LoVo (cell line): ENCODE measurements at places on chromosomes 7 and 10.

DNA sequence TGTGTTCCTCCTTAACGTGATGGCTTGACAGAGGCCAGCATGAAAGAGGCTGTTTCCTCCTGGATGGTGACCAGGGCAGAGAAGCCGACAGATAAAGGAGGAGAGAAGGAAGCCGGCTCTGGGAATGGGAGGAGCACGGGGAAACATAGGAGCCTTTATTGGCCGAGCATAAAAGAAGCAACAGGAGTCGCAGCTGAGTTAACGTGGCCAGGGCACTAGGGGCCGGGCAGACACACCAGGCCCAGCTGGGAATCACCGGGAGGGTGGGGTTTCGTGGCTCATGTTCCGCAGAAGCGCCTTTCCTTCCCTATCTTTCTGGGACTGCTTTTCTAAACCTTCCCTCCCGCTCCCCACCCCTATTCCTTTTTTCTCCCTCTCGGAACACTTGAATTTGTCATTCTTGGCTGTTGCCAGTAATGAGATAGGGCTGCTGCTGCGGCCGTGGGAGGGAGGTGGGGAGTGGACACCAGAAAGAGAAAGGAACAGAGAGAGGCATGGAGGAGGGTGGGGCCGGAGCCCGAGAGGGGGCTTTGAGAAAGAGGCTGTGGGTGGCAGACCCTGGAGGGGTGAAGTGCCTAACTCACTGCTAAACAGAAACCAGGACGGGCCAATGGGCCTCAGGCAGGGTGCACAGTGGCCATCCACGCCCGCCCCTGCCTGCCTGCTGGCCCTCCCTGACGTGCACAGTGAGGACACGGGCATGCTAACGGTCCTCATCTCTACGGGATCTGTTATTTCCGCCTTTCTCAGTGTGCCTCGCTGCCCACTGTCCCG is 65.2 kb downstream of the COL13A1 start:
- no peak for DNase-seq

GRCh38 chr10:12559578-12560178 is 210.3 kb downstream of the CAMK1D start:
- no peak for DNase-seq

- peak; percentile 4 for DNase-seq
These were observed 93.8 kb downstream of the MAPK8 start for GRCh38 chr10:48400129-48400849.

- peak; percentile 75 for DNase-seq
These were observed 297.4 kb upstream of the NEBL start for GRCh38 chr10:21194510-21194993.

DNA sequence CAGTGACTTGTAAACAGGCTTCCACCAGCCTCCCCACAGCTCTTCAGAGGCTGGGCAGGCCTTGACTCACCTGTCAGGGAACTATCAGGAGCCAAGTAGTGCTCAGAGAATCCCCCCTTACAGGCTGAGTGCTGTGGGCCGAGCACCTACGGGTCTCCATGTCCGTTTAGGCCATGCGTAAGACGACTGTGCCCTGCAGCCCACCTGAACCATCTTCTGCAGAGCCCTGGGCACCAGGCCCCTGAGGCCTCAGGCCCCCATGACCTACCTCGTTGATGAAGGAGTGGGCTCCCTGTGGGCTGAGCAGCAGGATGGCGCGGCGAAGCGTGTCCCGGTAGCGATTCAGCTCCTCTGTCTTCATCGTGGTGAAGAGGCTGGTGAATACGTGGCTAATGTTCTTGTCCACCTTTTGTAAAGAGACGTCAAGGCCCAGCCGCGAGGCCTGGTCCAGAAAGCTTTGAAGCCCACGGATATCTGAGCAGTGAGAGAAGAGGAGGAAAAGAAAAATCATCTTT is 228.0 kb downstream of the GRID1 start:
- no peak for DNase-seq

DNA sequence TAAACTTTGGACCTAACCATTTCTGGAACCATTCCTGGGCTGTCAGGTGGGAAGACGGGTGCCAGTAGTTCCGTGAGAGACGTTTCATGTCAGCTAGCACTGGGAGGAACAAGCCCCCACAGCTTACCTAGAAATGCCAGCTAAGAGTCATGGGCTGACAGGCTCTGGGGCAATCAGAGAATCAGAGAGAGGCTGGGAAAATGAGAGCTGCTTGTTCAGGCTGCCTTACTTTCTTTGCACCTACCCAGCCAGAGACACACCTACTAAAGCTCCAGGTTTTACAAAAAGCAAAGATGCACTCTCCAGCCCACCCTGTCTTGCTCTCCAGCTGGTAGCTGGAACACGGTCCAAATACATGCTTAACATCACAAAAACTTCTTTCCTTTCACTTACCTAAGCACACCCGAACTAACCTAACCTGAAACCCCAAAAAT is 688 bp downstream of the PTN start:
- DNase-seq: no peak

- no peak for DNase-seq
These were observed 42.5 kb downstream of the MRC1 start for GRCh38 chr10:17851611-17852010.

DNA sequence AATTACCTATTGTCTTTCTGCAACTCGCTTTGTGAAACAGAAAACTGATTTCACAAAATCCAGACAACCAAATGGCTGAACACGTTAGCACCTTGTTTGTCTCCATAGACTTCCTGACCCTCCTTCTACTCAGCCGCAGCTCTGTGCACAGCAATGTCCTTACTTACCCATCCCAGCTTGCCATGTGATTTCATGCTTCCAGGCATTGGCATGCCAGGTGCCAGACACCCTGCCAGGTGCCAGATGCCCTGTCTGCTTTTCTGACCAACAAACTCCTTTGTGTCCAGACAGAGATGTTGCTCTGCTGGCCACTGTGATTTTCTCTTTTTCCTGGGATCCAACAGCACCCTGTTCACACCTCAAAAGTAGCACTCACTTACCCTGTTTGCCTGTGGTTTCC is 16.1 kb upstream of the FAM170B start:
- DNase-seq: no peak

DNA sequence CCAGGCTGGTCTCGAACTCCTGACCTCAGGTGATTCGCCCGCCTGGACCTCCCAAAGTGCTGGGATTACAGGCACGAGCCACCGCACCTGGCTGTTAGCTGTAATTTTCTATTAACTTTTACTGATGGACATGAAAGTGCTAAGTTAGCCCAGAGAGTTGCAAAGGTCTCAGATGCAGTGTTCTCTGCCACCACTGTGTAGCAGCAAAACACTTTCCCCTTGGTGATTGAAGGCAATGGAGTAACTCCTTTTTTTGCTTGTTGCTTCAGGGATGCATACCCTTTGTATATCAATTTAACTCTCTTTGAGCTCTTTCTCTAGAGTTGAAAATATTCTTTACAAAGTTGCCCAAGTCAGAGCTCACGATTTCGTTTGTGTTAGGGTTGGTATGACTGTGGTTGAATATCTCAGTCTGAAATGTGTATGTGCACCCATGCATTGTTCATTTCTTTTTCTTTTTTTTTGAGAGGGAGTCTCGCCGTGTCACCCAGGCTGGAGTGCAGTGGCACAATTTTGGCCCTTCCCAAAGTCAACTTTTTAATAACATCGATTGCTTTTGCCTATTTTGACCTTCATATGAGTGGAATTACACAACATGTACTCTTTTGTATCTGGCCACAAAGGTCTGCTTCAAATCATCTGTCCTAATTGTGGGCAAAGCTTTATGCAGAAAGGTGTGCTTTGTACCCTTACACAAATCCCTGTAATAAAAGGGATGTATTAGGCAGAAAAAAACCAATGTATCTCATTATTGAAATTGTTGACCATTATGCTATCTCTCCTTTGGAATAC is 52.6 kb downstream of the GTF2I start:
- no peak for DNase-seq

DNA sequence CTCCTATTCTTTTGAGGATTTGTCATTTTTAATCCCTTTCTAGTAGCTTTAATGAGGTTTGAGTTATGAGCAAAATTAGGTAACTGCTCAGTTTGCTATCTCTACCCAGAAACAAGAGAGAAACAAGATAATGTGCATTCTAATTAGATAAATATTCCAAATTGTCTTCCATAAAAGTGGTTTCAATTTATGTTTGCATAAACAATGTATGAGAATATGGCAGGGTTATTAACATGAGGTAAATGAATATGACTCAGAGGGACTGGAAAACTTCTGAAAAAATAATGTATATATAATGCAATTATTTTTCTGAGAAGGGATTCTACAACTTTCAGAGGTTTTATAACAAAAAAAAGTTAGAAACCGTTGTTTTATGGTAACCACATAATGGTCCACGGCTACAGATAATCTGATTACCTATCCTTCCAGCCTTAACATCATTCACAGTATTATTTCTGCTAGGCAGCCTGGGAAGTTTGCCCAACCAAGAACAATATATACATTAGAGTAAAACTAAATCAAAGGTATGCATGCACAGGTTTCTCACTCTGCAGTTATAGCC is 101.2 kb downstream of the CRPPA start:
- no peak for DNase-seq

DNA sequence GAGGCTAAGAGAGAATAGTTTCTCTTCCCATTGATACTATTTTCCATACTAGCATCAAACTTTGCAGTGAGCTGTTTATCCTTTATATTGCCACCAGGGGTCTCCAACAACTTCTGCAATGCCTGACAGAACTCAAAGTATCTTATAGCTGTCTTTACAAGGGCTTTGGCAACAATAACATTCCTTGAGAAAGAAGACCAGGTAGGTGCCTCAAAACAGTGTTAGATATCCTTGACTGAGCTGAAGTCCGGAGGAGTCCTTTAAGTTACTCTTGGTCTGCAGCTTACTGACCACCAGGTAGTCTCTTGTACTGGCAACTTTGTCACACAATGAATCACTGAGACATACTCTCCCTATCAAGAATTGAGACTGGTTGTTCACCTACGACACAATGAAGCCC is 30.0 kb upstream of the TES start:
- peak; percentile 81 for DNase-seq

GRCh38 chr7:130140551-130141160 is 64.5 kb downstream of the TMEM209 start:
- no peak for DNase-seq

GRCh38 chr7:42002654-42003053 is 234.4 kb downstream of the GLI3 start:
- DNase-seq: no peak

- DNase-seq: no peak
These were observed 7.4 kb upstream of the KAZALD1 start for GRCh38 chr10:101054351-101054750.

DNA sequence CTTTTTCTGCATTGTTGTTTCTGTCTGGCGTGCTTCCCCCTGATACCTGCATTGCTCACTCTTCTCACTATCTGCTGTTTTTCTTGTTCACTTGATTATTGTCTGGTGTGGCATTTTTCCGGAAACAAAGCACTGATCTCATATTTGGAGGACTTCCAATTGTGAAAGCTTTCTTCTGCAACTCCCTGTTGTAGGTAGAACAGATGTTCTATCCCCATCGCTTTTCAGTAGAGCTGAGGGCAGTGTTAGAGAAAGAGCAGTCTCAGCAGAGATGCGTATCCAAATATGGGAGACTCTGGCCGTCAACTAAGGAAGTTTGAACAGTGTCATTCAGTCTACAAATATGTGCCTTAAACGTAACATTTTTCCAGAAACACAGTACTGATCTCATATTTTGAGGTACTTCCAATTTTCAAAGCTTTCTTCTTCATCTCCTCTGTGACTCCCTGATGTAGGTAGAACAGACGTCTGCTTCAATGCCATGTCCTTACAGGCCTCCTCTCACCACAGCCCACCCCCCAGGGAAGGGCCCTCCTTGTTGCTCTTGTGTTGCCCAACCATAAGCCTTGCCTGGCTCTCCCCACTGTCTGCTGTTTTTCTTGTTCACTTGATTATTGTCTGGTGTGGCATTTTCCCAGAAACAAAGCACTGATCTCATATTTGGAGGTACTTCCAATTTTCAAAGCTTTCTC is 27.1 kb upstream of the GJD4 start:
- DNase-seq: no peak

DNA sequence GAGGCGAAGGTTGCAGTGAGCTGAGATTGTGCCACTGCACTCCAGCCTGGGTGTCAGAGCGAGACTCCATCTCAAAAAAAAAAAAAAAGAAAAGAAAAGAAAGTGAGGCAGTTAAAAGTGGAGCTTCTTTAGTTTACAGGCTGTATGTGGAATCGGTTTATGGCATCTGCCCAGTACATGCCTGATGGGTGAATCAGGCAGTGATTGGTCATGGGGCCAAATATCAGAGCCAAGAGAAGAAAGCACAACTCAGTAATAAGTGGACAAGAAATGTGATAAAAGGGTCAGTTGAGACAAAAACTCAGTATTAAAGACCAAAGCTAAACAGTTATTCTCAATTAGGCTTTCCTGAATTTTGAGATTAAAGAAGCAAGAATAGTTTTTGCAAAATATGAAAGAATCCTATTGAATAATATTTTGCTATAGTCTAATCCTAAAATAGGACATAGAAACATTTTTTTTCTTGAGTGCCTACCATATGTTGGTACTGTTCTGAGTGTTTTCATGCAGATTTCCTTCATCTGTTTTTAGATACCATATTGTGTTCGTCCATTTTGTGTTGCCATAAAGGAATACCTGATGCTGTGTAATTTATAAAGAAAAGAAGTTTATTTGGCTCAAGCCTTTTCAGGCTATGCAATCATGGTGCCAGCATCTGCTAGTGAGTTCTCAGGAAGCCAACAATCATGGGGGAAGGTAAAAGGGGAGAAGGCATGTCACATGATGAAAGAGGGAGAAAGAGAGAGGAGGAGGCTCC is 14.4 kb downstream of the CDC14C start:
- DNase-seq: no peak

DNA sequence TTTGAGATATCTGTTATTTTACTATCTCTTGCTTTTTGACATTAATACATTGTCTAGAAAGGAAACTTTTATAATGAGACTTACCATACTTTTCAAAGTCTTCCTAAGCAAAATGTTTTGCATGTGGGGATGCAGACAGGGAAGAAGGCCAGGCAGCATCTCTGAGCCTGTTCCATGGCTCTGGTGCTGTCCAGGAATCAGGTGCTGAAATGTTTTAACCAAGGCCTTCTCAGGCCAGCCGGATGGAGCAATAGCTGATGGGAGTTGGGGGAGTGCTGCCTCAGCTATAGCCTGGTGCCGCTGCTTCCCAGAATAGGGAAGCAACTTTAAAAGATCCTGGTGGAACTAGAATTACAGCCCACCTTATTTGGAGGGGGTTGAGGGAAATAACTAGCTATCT is 38.5 kb downstream of the CRTAC1 start:
- no peak for DNase-seq

DNA sequence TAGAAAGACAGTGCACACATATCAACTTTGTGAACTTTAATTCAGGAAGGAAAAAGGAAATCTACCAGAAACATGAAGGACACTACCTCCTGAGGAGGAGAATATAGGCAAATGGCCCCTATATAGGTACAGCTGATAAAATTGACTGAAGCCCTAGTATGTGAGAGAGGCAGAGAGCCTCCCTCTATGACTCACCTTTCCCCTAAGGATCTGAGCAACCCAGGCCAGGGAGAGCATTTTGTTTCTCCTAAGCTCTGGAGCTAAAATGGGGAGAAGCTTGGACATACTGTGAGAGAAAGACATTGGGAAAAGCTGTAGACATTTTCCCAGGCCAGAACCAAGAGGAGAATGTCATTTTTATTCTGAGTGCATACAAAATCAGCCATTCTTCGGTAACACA is 303.5 kb downstream of the AHR start:
- DNase-seq: no peak
